Activated CD8-positive, alpha-beta T cell treated with anti-CD3 and anti-CD28 coated beads, Interleukin-2, amount 10 ng/mL, durations not matched to agents 7 days and 5 days (primary cell): ENCODE measurements at places on chromosomes 1 and 21.
A peak's percentile ranks its signal among the peaks of the same experiment; 100 is the strongest.

- no peak for DNase-seq
Observed at GRCh38 chr21:43743947-43744346, 25.0 kb downstream of the PDXK start.

DNA sequence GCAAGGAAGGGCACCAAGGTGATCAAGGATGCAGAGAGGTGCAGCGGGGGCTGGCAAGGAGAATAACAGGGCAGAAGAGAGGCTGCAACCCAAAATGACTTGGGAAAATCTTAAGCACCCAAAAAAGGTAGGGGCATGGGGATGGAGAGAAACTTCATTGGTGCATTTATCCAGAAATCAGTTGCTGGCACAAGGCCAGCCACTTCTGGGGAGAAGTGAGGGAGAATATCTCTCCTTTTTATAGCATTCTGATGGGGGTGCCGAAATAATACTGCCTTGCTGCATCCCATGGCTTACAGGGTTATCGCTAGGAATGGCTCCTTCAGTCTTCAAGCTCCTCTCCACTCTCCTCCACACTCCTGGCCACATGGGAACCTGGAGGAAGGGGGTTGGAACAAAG, 47.9 kb downstream of the SUSD4 start:
- DNase-seq: no peak

GRCh38 chr1:87951852-87952251, 623.2 kb downstream of the LMO4 start:
- DNase-seq: no peak

DNA sequence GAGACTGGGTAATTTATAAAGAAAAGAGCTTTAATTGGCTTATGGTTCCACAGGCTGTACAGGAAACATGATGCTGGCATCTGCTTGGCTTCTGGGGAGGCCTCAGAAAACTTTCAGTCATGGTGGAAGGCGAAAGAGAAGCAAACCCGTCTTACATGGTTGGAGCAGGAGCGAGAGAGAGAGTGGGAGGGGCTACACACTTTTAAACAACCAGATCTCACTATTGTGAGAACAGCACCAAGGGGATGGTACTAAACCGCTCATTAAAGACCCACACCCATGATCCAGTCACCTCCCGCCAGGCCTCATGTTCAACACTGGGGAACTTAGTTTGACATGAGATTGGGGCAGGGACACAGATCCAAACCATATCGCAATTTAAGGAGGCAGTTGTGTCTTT, 69.4 kb downstream of the PKN2 start:
- DNase-seq: no peak

DNA sequence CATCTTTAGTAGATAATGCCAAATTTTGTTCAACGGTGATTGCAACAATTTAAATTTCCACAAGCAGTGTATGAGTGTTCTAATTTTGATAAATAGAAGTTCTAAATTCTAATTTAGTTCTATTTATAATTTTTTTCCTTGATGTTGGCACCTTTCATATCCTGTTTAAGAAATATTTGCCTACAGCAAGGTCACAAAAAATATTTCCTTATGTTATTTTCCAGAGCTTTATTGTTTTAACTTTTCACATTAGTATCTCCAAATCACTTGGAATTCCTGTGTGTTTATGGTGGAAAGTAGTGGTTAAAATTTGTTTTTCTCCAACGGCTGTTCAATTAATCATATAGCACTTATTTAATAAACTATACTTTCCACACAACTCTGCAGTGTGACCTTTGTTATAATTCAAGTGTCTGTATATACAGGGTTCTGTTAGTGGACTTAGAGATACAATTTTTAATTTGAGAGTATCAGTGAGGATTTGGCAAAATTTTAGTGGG, 94.3 kb upstream of the CD55 start:
- DNase-seq: no peak

- DNase-seq: no peak
Observed at GRCh38 chr21:16741141-16741665, 771.6 kb upstream of the CXADR start.

DNA sequence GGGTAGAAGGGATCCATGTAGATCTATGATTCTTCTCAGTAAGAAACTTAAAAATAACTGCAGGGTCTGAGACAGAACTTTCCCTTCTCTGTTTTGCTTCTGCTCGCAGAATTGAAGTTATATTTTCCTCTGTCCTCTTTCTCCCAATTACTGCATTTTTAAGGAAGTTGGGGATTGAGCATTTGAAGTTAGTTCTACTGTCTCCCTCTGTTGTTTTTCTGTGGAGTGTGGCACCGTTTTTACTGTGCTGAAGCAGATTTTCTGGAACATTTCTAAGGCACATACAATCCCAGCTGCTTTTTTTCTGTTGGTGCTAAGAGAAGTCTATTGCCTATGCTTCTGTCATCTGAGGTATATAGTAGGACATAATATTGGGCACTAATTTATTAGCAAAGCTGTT, 43.3 kb downstream of the RASAL2 start:
- DNase-seq: no peak

DNA sequence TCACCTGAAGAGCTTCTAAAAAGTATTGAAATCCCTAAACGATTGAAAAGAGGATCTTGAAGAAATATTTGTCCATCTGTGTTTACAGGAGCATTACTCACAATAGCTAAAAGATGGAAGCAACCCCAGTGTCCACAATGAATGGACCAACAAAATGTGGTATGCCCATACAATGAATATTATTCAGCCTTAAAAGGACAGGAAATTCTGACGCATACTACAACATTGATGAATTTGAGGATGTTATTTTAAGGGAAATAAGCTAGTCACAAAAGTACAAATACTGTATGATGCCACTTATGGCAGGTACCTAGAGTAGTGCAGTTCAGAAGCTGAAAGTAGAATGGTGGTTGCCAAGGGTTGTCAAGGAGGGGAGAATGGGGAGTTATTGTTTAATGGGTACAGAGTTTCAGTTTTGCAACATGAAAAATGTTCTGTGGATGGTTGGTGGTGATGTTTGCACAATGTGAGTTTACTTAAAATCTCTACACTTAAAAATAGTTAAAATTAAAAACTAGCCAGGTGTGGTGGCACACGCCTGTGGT, 37.1 kb upstream of the GADD45A start:
- DNase-seq: no peak

DNA sequence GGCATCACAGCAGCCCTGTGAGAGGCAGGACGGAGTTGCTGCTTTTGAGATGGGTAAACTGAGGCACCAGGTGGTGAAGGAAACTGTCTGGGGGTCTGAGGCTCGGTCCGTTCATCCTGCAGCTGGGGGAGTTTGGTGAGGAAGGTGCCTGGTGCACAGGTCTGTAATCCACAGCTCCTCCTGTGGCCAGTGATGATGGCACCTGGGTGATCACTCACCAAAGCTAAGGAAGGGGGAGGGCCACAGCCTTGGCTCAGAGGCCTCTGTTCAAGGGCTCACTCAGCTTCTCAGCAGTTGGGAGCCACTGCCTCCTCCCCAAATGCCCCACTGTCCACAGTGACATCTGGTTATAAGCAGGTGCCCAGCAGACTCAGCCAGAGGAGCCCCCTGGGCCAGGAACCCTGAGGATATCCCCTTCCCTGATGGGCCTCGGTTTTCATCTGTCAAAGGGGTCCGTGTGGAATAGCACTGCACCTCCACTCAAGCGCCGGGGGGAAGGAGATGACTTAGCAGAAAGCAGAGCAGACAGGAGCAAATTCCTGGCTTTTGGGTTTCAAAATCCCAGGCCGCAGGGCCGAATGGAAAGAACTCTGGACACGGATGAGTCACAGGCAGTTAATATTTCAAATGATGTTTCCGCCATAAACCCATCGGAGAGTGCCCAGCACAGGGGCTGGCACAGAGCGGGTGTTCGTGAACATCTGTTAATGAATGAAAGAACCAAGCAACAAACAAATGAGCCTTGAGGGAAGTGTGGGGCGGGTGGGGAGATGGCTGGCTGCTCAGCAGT, 82.8 kb downstream of the DMRTB1 start:
- DNase-seq: peak; percentile 35

DNA sequence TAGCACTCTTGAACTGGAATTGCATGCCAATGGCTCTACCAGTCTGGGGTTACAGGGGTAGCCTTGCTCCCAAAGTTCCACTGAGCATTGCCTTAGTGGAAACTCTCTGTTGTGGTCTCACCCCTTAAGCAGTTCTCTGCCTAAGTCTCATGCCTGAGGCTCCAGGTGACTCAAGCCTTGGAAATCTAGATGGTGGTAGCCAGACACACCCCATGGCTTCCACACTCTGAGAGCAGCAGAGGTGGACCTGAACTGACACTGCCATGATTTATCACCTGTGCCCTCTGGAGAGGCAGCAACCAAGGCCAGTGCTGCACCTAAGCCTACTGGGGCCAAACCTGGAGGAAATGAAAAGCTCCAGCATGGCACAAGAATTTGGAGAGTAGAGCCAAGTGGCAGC, 285.7 kb upstream of the PKN2 start:
- no peak for DNase-seq

GRCh38 chr1:226973898-226974543, 33.9 kb downstream of the COQ8A start:
- DNase-seq: no peak

DNA sequence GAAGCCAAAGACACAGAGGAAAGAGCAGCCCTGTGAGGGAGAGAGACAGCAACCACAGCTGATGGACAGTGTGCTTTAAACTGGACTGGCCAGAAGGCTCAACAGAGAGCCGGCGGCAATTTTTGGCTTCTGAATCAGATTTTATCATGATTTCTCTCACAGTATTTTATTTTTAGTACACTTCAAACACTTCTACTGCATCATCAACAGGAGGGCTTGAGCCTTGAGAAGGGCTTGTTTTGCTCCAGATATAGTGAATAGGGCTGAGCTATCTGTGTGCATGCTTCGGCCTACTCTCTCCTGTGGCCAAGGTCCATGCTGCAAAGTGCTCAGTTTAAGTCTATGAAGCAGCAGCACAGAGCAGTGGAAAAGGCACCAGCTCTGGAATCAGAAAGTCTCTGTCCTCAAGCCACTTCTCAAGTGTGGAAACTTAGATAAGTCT, 33.3 kb downstream of the ADCY10 start:
- DNase-seq: no peak

GRCh38 chr1:119253366-119253765, 112.9 kb upstream of the WARS2 start:
- no peak for DNase-seq

- no peak for DNase-seq
Observed at GRCh38 chr21:38123626-38124025, 133.2 kb upstream of the KCNJ15 start.

DNA sequence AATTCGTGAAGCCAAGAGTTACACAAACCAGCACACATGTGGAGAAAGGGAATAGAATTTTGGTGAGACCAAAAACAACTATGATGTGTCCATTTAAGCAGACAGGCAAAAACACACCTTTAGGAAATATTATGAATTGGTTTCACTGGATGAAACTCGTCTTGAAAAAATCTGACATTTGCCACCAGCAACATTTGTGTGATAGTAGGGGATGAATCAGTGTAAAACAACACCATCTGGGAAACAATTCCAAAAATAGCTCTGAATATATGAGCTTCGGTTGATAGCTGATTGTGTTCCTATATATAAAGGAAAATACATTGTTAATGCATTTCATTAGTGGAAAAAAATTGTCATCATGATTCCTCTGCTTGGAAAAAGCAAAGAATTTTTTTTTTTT, 327.8 kb downstream of the PAPPA2 start:
- DNase-seq: no peak

DNA sequence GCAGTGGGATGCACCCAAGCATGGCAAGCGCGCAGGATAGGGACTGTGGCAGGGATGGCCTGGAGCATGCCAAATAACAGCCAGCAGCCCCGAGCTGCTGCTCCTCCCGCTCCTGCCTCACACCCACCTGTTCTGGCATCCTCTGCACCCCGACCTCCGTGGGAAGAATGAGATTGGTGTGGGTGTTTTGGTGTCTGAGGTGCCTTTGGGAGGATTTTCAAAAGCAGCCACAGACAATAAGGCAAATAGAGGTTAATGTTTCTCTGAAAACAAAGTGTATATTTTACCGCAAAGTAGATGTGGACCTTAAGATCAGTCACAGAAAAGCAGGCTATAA, 35.5 kb downstream of the IGFN1 start:
- no peak for DNase-seq

DNA sequence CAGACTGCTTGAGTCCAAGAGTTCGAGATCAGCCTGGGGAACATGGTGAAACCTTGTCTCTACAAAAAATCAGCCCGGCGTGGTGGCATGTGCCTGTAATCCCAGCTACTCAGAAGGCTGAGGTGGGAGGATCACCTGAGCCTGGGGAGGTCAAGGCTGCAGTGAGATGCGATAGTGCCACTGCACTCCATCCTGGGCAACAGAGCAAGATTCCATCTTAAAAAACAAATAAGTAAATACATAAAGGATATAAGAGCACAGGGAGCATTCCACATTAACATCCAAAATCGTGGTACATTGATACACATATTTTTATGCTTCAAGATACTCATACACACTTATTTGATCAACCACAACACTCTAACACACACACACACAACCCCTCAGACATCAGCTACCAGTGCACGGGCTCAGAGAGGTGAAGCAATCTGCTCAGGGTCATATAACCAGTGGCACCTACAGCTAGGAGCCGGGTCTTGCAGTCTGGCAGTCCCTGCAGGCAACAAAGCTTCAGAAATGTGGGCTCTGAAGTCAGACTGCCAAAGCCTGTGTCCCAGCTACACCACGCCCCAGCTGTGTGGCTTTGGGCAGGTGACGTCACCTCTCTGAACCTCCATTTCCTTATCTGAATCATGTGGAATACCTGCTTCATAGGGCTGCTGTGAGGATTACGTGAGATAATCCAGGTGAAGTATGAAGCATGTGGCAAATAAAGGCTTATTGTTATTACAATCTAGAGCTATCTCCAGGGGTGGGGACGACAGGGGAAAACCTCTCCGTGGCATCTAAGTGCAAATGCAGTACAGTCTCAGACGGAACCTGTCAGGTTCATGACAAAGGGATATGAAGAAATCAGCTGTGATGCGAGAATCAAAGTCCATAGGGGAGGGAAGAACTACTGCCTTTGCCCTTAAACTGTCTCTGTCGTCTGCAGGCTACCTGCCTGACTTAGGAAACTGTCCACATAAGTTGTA, 4.8 kb upstream of the CRYBG2 start:
- DNase-seq: peak; percentile 89

DNA sequence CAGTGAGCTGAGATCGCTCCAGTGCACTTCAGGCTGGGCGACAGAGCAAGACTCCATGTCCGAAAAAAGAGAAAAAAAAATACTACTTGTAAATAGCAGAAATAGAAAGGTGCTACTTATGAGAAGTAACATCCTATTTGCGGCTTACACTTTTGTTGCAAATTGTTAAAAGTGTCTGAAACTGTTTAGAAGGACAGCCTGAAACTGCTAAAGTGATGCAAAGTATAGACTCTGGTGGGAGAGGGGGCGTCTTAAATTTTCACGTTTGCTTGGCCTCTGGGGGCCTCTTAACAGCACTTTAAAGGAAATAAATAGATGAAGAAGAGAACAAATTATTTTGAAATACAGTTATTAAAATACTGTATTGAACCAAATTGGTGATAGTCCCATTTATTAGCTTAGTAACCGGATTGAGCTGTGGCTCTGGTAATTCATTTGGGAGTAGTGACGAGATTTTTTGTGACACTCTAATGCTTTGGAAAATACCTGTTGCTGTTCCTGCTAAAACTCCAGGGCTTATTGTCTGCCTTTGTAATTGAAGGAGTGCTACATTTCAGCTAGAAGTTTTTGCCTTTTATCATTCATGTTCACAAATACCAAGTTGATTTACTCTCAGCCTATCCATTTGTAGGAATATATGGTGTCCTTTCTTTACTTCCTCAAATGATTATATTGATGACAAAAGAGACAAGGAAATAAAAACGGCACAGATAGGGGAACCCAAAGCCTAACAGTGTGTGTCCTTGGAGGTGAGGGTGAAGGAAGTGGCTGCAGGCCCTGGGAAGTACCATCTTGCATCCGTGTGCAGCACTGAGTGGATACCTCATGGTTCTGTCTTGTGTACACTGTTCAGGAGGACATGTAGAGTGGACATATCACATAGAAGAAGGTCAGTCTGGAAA, 6.2 kb downstream of the PKNOX1 start:
- no peak for DNase-seq

- DNase-seq: no peak
Observed at GRCh38 chr1:202680586-202681352, 29.5 kb downstream of the SYT2 start.
